ENCODE measurements at places on chromosomes 11 and 22.

DNA sequence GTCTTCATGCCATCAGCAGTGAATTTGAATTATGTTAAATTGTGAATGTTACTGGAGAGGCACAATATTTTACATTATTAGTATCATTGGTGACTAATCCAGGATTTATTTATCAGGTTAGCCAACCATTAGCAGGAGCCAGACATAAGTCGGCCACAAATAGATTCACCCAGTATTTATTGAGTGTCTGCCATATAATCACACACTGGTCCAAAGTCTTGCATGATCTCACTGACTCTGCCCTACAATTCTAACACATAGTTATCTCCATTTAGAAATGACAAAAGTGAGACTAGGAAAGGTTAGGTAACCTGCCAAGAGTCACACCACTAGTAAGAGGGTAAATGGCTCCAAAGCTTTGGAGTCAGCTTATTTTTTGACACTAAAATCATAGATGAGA lies 179.6 kb downstream of the BLID start:
- DNase-seq, result no peak

- DNase-seq, result no peak
Observed at GRCh38 chr11:786235-787083, 3.4 kb downstream of the CEND1 start.

DNA sequence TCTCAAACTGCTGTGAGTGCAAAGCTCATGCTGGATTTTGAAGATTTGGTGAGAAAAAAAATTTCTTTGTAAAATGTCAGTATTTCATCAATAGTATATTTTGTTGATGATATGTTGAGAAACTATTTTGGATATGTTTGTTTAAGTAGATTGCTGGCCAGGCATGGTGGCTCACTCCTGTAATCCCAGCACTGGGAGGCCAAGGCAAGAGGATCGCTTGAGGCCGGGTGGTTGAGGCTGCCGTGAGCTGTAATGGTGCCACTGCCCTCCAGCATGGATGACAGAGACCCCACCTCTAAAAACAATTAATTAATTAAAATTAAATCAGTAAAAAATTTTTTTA lies 6.9 kb upstream of the IFITM3 start:
- no peak for DNase-seq

GRCh38 chr11:2796091-2796490 lies 89.5 kb downstream of the CDKN1C start:
- no peak for DNase-seq

GRCh38 chr11:86372586-86372985 lies 2.1 kb upstream of the CCDC81 start:
- no peak for DNase-seq

- DNase-seq, result no peak
Observed at GRCh38 chr11:13256216-13256615, 21.4 kb upstream of the BMAL1 start.

DNA sequence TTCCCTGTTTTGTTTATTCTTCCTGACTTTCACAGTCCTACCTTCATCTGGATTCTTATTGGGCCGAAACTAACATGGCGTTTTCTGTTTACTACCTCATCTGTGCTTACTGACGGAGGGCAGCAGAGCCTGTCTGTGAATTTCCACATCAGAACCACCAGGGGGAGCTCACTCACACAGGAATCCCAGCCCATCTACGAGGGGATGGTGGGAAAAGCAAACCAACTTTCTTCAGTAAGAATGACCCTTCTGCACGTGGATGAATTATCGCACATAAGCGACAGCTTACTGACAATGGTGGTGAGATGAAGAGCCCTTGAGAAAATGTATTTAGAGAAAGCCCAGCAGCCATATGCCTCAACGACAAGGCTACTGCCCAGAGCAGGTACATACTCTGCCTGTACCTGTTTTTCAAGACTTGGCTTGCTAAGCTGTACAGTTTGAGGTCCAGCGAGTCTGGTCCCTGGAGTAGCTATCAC lies 42.5 kb downstream of the LARGE2 start:
- DNase-seq, result peak; percentile 65

- no peak for DNase-seq
Observed at GRCh38 chr22:30869667-30870395, 98.7 kb downstream of the MORC2 start.

DNA sequence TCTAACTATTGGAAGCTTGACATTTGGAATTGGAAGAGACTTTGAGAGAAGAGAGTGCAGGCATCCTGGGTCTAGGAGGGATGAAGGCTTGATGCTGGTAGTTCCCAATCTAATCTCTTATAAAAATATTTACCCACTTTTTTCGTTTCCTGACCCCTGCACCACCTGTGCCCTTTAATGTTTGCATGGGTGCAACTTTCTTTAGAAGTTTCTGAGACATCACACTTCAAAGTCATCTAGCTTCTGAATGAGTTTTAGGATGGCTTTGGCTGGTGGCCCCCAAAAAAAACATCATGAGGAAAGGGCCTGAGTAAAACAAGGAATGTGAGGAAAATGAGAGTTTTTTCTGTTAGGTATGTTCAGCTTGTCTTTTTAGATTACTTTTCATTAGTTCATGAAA lies 1.1 kb downstream of the POLD3 start:
- DNase-seq, result no peak

GRCh38 chr11:87866951-87867350 lies 308.3 kb downstream of the RAB38 start:
- DNase-seq, result no peak

DNA sequence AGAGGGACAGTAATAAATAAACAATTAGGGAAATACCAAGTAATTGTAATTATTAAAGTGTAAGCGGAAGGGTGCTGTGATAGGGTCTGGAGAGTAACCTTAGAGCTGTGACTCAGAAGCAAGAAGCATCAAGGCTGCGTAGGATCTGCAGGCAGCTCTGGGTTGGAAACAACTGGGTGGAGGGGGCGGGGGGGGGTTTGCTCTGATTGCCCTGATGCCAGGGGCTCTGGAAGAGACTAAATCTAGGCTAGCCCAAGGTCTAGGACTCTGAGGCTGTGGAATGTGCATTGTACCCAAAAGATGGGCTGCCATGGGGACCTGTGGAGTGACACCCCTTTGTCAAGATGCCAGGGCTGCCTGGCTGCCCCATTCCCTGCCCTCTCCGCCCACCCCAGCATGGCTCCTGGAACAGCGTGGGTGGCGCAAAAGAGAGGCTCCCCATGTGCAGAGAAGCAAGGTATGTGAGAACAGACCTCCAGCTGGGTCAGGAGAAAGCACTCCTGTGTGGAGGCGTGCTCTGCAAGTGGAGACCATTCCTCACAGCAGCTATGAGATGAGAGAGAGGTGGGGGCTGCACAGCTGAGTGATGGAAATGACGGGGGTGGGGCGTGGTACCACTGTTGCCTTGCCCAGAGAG lies 101.1 kb upstream of the CRYBB3 start:
- no peak for DNase-seq

- DNase-seq, result no peak
Observed at GRCh38 chr11:75845324-75845723, 30.3 kb downstream of the UVRAG start.

Measured in A549 (cell line).